ENCODE measurements at places on chromosomes 12 and 14.

DNA sequence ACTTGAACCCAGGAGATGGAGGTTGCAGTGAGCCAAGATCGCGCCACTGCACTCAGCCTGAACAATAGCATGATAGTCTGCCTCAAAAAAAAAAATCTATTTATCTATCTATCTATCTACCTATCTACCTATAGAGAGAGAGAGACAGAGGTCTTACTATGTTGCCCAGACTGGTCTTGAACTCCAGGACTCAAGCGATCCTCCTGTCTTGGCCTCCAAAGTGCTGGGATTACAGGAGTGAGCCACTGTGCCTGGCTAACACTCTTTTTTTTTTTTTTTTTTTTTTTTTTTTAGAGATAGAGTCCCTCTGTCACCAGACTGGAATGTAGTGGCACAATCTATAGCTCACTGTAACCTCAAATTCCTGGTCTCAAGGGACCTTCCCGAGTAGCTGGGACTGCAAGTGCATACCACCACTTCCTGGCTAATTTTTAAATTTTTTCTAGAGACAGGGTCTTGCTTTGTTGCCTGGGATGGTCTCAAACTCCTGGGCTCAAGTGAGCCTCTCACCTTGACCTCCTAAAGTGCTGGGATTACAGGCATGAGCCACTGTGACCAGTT lies 1.9 kb downstream of the FAM186A start:
- DNase-seq = no peak

DNA sequence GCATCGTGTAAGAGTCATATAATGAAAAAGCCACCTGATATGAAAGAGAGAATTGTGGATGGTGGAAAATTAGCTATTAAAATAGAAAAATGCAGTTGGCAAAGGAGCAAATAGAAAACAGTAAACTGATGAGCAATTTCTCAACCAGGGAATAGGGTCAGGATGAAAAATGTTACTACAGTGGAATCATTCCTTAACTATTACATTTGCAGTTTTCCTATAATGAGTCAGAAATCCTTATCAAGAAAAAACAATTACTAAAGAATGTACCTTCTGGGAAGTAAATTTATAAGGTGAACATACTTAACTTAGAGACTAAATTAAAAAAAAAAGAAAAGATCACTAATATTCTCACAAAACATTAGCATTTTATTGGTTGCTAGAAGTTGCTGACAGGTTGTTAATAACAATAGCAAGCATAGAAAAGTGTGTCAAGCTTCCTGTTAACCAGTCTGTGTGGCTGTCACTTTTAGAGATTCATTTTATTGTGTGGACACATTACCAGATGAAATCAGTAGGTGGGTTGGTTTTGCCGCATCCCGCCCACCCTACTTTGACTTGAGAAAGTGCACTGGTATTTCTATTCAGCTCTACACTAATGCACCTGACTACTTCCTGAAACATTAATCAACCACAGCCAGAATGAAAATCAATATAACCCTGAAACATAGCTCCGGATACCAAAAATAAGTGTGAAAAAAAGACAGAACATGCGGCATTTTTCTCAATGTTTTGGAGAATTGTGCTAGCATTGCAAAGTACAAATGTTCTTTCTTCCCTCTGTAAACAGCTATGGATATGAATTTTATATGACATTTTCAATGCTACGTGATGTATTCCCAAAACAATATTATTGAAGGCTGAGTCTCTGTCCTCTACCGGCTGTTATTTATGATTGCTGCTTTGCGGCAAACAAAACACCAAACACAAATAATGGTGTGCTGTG lies 576.7 kb downstream of the SLC16A7 start:
- no peak for DNase-seq

DNA sequence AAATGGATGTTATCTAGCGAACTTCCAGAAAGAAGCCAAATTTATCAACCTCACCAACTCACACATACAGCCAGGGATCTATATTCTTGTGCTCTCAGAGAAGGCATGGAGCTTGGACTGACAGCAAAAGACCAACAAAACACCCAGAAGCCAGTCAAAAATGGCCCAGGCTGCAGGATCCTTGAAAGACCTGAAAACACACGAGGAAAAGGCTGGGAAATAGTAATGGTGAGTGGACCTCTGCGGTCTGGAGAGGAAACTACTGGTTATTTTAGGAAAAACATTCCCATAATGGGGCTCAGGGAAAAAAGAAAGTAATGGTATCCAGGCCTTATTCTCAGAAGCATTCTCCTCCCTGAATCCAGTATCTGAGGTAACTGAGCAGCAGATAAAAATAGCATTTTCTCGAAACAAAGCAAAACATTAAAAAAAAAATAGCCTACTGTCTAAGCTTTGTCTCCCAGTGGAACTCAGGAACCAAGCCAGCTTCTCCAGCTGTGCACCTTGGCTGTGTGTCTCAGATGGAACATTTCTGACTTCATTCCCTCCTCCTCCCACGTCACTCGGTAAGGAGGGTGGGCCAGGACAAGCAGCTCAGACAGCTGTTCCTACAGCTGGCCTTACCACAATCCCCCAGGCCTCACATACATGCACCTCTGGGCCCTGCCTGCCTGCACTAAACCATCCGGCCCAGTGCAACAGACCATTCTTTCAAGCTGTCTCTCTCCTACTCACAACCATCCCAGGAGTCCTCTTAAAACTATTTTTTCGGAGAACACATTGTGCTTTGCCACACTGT lies 249.9 kb downstream of the DAD1 start:
- DNase-seq = no peak

- DNase-seq = no peak
These were observed 210.8 kb downstream of the PCNX1 start for GRCh38 chr14:71117839-71118743.

GRCh38 chr14:47626151-47627035 lies 49.0 kb downstream of the MDGA2 start:
- DNase-seq = peak; percentile 20

Measured in iPS-NIHi11 (cell line).